ENCODE measurements at places on chromosomes 16 and 17. TPM values are rescaled to one million over a fixed set of nuclear protein-coding genes. Genes with fewer than 3 reads are reported as not detected.
A peak's percentile ranks its signal among the peaks of the same experiment; 100 is the strongest.

GRCh38 chr17:44216694-44217093, 2.8 kb downstream of the UBTF start:
- DNase-seq = no peak

GRCh38 chr16:79640513-79641360, 40.2 kb upstream of the MAF start:
- DNase-seq = no peak

DNA sequence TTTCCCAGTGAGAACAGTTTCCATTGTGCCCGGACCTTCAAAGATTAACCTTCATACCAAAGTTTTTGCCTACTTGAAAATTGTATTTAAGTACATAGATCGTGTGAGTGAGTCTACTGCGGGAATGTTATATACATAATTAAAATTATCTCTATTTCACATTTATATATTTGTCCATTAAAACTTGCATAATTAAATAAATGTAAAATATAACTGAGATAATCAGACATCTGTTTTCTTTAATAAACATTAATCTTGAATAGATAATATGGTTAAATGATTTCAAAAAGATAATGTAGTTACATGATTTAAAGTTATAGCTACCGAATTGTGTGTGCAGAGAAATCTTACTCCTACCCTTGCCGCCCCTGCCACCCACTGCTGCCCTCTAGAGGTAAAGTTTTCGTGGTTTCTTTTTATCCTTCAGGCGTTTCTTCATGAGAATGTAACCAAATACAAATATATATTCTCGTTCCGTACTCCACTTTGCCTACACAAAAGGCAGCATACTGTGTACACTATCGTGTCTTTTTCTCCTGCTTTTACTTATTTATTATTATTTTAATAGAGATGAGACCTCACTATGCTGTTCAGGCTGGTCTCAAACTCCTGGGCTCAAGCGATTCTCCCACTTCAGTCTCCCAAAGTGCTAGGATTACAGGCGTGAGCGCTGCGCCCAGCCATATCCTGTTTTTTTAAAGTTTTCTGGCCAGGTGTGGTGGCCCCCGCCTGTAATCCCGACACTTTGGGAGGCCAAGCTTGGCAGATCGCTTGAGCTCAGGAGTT, 35.6 kb downstream of the RPA1 start:
- peak; percentile 78 for DNase-seq

DNA sequence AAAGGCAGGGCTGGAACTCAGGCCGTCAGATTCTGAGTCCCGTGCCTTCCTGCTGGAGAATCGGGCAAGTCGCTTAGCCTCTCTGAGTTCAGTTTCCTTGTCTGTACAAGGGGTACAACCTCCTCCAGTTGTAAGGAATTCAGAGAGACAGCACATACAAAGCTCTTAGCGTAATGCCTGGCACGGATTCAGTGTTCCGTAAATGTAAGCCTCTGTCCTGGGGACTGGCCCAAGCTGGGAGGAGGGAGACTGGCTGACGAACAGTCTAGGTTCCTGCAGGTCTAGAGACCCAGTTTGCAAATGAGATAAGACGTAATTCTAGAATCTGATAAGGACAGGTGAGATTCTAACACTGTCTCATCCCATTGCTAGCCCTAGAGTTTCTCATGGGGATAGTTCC, 9.9 kb downstream of the METTL22 start:
- DNase-seq = no peak

DNA sequence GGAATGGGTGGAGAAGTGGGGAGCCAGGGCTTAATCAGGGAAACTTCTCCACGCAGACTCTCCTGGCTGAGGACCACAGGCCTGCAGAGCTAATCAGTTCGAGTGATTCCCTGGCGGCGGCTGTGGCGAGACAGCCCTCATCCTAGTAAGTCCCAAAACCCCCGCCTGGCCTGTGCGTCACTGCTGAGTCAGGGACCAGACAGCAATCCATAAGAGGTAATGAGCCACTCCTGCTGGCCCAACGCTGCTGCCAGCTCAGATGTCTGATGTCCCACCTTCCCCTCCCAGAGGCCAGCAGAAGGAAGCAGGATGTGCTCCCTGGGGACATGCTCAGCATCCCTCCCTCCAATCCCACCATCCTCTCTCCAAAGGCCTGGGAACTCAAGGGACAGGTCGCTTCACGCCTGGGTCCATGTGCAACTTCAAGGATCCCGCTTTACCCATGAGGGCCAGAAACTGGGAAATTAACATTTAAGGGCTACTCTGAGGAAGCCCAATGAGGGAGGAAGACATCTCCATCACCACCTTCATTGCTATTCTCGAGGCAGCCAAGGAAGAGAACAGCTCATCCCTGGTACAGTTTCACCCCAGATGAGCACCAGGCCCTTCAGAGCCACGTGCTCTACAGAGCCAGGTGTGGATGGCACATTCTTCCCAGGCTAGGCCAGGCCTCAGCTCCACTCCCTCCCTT, 7.9 kb downstream of the ACLY start:
- DNase-seq = no peak

MYH8 gene
- total RNA-seq = not detected

CD300C gene
- total RNA-seq = not detected

DNA sequence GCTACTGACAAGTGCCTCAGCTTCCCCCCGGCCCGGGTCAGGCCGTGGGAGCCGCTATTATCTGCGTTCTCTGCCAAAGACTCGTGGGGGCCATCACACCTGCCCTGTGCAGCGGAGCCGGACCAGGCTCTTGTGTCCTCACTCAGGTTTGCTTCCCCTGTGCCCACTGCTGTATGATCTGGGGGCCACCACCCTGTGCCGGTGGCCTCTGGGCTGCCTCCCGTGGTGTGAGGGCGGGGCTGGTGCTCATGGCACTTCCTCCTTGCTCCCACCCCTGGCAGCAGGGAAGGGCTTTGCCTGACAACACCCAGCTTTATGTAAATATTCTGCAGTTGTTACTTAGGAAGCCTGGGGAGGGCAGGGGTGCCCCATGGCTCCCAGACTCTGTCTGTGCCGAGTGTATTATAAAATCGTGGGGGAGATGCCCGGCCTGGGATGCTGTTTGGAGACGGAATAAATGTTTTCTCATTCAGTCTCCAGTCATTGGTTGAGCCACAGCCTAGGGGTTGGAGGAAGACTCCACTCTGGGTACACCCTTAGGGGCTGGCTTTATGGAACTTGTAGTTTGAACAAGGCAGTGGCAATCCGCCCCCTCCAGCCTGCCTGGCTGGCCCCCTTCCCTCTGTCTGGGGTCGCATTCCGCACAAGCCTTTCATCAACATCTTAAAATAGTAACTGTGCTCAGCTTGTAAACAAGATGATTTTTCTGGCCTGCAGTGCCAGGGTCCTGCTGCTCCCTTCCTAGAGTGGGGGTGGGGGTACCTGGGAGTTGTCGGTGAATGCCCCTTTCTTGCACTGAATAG, 4.1 kb downstream of the SYNGR2 start:
- DNase-seq = peak; percentile 71

GRCh38 chr17:28612531-28612930, 1.5 kb downstream of the RSKR start:
- no peak for DNase-seq

- no peak for DNase-seq
Observed at GRCh38 chr17:56325313-56326000, 172.2 kb downstream of the ANKFN1 start.

Measured in H7 (cell line).